ENCODE measurements at places on chromosomes 3 and 15.

GRCh38 chr3:13896473-13897154 is 16.7 kb upstream of the WNT7A start:
- peak; percentile 70 for DNase-seq

GRCh38 chr3:147755310-147755709 is 346.1 kb downstream of the ZIC1 start:
- no peak for DNase-seq

DNA sequence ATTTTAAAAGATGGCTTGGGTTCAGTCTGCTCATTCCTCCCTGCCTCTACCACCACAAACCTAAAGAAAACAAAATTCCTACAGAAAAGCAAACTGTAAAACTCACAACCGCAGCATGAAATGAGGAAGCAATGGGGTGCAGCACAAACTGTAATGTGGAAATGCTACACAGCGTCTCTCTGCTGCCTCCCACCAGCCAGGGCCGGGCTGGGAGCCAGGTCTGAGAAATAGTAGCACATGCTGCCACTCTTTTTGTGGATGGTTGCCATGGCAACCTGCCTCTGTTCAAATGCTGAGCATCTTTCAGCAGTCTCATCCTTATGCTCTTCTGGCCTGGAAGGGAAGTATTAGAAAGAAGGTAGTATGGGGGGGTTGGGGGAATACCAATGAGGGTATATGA is 55.4 kb downstream of the EOMES start:
- peak; percentile 8 for DNase-seq

DNA sequence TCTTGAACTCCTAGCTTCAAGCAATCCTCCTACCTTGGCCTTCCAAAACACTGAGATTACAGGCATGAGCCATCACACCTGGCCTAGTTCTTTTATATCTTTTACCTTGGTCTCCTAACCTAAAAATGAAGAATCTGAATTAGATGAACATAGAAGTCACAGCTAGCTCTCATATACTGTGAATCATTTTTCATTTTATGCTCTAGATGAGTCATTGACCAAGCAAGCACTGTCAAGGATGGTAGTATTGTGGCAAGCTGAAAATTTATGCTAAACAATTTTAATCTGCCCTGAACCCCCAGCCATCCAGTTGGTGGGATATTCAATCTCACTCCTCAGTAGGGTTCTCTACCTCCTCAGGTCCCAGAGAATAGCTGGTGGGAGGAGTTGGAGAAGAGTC is 48.3 kb upstream of the DNAJC13 start:
- DNase-seq = no peak

GRCh38 chr3:133443649-133444422 is 44.0 kb downstream of the BFSP2 start:
- DNase-seq = no peak

GRCh38 chr3:156344215-156344614 is 210.7 kb downstream of the SSR3 start:
- DNase-seq = no peak

GRCh38 chr3:58398669-58399333 is 34.8 kb downstream of the PDHB start:
- no peak for DNase-seq

DNA sequence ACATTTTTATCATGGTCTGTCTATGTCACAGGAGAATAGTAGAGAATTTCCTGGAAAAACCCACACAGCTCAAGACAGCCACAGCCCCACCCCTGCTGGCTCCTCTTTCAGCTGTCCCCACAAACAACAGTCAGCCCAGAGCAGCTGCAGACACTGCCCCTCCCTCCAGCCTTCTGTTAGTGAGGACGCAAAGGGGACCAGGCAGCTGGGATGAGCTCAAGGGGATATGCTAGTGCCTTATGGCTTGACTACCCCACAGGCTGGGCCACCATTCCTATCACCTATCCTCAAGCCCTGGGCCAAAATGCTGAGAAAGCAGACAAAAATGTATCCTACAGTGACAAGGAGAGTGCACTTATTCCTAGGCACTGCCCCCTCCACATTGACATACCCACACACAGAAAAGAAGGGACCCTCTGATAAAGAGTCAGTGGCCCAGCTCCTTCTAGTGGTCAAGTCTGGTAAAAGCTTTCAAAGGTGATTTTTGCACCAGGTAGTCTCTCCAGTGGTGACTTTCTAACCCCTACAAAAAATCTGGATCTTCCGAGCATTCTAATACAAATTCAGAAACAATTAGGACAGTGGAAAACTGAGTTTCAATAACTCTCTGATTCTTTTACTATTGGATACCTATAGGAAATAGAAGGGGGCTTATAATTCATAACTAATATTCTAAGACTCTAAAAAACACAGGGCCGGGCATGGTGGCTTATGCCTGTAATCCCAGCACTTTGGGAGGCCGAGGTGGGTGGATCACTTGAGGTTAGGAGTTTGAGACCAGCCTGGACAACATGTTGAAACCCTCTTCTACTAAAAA is 3.0 kb upstream of the MAP1A start:
- DNase-seq = peak; percentile 32

GRCh38 chr15:48966595-48967301 is 3.0 kb upstream of the SHC4 start:
- DNase-seq = peak; percentile 11

DNA sequence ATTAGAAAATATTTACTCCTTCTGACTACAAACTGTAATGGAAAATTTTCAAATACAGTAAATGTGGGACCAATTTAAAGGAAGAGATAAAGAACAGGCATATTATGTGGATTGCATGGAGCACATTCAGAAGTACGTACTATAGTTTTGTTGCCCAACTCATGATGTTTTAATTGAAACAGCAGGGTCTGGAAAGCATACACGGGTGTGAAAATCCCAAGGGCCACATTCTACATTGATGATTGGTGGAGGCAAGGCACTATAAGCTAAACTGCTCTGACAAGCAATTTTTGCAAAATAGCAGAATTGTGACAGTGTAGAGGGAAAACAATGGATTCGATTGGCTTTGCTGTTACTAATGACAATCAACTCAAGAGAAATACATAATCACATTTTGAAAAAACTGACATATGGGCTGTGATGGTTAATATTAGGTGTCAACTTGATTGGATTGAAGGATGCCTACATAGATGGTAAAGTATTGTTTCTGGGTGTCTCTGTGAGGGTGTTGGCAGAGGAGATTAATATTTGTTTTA is 458.6 kb downstream of the PYDC2 start:
- no peak for DNase-seq

- DNase-seq = no peak
Observed at GRCh38 chr15:29888646-29889045, 66.4 kb upstream of the TJP1 start.

DNA sequence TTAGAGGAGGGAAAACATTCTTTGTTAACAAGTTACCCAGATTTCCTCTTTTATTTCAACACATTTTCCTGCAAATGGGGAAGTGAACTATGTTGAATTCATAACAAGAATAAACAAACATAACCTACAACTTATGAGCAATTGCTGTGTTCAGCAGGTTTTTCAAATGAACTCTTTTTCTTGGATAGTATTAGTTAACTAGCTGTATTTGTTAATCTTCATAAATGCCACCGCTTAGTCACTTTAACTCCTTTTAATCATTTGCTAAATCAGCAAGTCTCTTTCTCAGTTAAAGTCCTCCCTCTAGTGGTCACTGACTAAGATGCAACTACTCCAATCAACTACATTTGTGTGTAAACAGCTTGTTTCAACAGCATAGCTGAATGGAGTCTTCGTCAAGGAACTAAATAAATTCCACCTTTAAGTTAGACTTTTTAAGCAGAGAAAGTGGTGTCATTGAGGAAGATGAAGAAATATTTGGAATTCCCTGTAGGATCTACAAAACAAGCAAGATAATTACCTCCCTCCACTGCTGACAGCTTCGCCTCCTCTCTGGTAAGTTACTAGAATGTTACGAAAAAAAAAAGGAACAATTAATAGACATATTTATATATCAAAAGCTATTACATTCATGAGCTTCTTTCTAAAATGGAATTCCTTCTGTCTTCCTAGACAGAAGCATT is 1122.0 kb downstream of the ROBO1 start:
- DNase-seq = no peak

GRCh38 chr15:64009241-64009640 is 37.0 kb downstream of the DAPK2 start:
- peak; percentile 6 for DNase-seq

Measured in CD4-positive, alpha-beta T cell treated with Interleukin-6 for 4 hours (primary cell).